ENCODE measurements at places on chromosomes 1 and 21.

- no peaks in the 10 kb centered on the region for H3K4me1 ChIP-seq
- no peak for DNase-seq
- no peak overlapping the region for H3K27ac ChIP-seq
These were observed 80.5 kb upstream of the SOX13 start for GRCh38 chr1:203992440-203992839.

DNA sequence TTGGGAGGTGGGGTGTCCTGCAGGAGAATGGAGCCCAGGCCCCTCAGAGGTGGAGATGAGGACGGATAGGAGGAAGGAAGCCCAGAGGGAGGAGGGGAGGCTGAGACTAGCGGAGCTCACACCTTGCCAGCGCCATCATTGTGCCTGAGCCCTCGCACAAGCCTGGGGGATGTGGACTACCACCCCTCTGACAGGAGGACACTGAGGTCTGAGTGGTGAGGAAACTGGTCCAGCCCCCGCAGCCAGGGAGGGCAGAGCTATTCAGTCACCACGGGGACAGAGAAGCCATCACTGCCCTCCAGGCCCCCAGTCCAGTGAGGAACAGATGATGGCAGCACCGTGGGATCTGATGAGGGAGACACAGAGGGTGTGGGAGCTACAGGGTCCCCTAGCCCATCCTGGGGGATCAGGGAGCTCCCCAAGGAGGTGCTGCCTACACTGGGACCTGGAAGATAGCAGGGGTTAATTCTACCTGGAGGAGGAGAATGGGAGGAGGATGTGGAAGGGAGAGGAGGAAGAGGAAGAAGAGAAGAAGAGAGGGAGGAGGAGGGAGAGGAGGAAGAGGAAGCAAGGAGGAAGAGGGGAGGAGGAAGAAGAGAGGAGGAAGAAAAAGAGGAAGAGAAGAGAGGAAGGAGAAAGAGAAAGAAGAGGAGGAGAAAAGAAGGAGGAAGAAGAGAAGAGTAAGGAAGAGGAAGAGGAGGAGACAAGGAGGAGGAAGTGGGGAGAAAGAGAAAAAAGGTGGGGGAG is 31.0 kb downstream of the MATN1 start:
- no peaks in the 10 kb centered on the region for H3K27me3 ChIP-seq
- no peaks in the 10 kb centered on the region for H3K36me3 ChIP-seq
- no peak for DNase-seq
- no peak overlapping the region for H3K4me3 ChIP-seq

- H3K4me3 ChIP-seq, result no peak overlapping the region
- no peaks in the 10 kb centered on the region for H3K36me3 ChIP-seq
- DNase-seq, result no peak
These were observed 222.9 kb upstream of the CSF3R start for GRCh38 chr1:36705629-36706028.

- no peak overlapping the region for H3K4me3 ChIP-seq
- no peak overlapping the region for H3K27ac ChIP-seq
- no peaks in the 10 kb centered on the region for H3K27me3 ChIP-seq
- no peaks in the 10 kb centered on the region for H3K36me3 ChIP-seq
- DNase-seq, result no peak
These were observed 86.8 kb downstream of the COL24A1 start for GRCh38 chr1:86069757-86070145.

- H3K27me3 ChIP-seq, result no peaks in the 10 kb centered on the region
- no peak overlapping the region for H3K27ac ChIP-seq
- H3K36me3 ChIP-seq, result no peaks in the 10 kb centered on the region
- no peak overlapping the region for H3K4me3 ChIP-seq
These were observed 22.7 kb upstream of the AADACL3 start for GRCh38 chr1:12692967-12693782.

- no peak overlapping the region for H3K4me3 ChIP-seq
- no peaks in the 10 kb centered on the region for H3K36me3 ChIP-seq
- DNase-seq, result no peak
- no peak overlapping the region for H3K27ac ChIP-seq
These were observed 218.1 kb downstream of the FMN2 start for GRCh38 chr1:240309769-240310168.

GRCh38 chr1:15501208-15502032 is 22.6 kb downstream of the CASP9 start:
- H3K27me3 ChIP-seq, result no peaks in the 10 kb centered on the region
- peaks cover 9% of the 10 kb centered on the region for H3K36me3 ChIP-seq
- DNase-seq, result no peak

- no peaks in the 10 kb centered on the region for H3K27me3 ChIP-seq
- H3K4me1 ChIP-seq, result no peaks in the 10 kb centered on the region
- no peak overlapping the region for H3K27ac ChIP-seq
- DNase-seq, result no peak
These were observed 183.2 kb upstream of the VAMP3 start for GRCh38 chr1:7587773-7588456.

DNA sequence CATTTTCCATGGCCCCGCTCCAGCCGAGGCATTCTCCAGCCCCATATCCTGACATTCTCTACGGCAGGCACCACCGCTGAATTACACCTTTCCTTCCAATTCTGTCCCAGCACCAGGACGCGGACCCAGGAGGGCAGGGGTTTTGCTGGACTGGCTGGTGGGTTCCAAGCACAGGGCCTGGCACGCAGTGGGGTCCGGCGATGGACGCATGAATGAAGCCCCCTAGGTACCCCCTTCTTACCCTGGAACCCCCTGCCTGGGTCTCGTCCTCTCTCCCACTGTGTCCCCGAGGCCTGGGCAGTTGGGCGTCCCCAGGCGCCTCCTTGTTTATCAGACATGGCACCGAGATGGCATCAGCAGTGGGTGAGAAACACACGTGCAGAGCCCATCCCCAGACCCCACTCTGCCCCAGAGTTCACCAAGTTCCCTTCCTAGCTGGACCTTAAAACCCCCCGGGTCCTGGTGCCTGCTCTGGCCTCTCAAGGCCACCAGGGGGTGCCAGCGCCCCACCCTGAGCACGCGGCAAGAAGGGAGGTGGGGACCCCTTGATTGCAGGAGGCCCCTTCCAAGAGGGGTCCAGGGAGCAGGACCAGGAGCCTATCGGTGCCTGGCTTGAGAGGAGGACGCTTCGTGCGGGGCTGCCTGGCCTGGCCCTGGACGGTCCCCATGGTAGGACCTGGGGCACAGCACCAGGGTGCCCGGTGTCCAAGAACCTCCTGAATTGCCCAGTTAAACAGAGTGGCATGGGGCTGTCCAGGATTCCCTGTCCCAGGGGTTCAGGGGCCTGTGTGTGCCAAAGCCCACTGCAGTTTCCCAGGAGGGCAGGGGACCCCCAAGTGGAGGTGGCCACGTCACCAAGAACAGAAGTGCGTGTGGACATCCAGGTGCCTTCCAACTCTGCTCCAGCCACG is 46.1 kb downstream of the MEGF6 start:
- H3K27me3 ChIP-seq, result no peaks in the 10 kb centered on the region
- H3K27ac ChIP-seq, result no peak overlapping the region
- no peak for DNase-seq
- no peak overlapping the region for H3K4me3 ChIP-seq
- H3K4me1 ChIP-seq, result no peaks in the 10 kb centered on the region

DNA sequence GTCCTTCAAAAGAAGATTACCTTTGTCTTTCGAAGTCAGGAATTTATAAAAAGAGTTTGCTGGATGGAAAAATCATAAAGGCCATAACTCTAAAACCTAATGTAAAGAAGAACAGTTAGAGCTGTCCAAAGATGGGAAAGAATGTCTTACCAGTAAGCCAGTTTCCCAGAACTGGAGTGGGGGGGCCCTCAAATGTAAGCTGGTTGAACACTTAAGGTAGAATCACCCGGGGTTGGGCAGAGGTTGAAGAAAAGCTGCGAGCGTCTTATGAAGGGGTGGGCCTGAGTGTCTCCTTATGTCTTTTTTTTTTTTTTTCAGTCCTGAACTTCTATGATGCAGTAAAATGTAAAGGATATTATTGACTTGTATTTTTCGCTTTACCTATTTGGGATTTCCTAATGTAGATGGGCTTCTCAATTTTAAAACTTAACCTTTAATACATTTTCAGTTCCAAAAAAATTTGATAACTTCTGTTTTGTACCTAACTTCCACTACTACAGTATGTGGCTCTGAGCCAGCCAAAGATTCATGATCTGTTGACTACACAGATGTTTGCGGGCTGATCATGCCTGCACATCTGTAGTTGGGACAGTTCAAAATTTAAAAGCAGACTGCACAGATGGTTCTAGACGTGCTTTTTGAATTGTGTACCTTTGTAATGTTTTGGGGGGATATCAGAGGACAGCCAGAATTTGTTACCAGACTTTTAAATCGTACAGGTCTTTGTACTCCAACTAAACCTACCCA is 43.6 kb downstream of the NFYC start:
- H3K4me3 ChIP-seq, result no peak overlapping the region
- no peaks in the 10 kb centered on the region for H3K27me3 ChIP-seq
- no peaks in the 10 kb centered on the region for H3K36me3 ChIP-seq
- no peaks in the 10 kb centered on the region for H3K4me1 ChIP-seq

- H3K4me1 ChIP-seq, result peaks cover 17% of the 10 kb centered on the region
- H3K27ac ChIP-seq, result no peak overlapping the region
- no peaks in the 10 kb centered on the region for H3K36me3 ChIP-seq
These were observed 202.5 kb upstream of the RAB4A start for GRCh38 chr1:229068270-229068987.

- no peak overlapping the region for H3K27ac ChIP-seq
- H3K4me1 ChIP-seq, result no peaks in the 10 kb centered on the region
- H3K36me3 ChIP-seq, result no peaks in the 10 kb centered on the region
- DNase-seq, result no peak
These were observed 7.3 kb downstream of the SLC44A3 start for GRCh38 chr1:94827434-94827833.

DNA sequence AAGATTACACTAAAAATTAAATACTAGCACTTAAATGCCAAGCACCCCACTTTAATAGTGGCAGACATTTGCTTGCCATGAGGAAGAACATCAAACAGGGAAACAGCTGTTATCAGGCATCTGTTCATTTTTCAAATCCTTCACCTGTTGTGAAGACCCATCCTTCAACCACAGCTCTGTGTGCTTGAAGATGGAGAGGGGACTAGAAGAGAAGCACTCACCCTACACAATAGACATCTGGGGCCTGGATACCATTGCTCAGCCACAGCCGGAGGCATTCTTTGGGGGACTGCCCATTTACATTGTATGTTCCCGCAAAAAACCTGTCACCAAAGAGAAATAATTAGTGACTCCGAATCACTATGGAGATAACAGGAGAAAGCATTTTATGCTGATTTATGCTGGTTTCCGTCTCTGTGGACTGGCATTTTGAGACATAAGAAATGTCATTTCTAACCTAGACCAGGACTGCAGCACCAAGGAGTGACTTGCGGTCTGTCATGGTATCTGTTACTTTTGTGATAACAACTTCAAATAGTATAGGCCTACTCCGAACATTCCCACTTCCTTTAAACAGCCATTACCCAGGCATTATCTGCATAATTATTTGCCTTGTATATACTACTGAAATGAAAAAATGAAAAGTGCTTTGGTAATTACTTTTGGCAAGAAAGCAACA is 28.8 kb upstream of the MTF1 start:
- H3K4me1 ChIP-seq, result no peaks in the 10 kb centered on the region
- H3K4me3 ChIP-seq, result no peak overlapping the region
- H3K27me3 ChIP-seq, result no peaks in the 10 kb centered on the region
- no peak overlapping the region for H3K27ac ChIP-seq
- DNase-seq, result no peak
- H3K36me3 ChIP-seq, result peaks cover 55% of the 10 kb centered on the region

GRCh38 chr1:12339396-12339795 is 109.6 kb downstream of the VPS13D start:
- no peaks in the 10 kb centered on the region for H3K27me3 ChIP-seq
- peaks cover 4% of the 10 kb centered on the region for H3K4me1 ChIP-seq
- no peak for DNase-seq

- H3K27ac ChIP-seq, result no peak overlapping the region
- no peak overlapping the region for H3K4me3 ChIP-seq
- no peaks in the 10 kb centered on the region for H3K4me1 ChIP-seq
- DNase-seq, result no peak
These were observed 30.4 kb downstream of the RAP1GAP start for GRCh38 chr1:21638531-21639341.

DNA sequence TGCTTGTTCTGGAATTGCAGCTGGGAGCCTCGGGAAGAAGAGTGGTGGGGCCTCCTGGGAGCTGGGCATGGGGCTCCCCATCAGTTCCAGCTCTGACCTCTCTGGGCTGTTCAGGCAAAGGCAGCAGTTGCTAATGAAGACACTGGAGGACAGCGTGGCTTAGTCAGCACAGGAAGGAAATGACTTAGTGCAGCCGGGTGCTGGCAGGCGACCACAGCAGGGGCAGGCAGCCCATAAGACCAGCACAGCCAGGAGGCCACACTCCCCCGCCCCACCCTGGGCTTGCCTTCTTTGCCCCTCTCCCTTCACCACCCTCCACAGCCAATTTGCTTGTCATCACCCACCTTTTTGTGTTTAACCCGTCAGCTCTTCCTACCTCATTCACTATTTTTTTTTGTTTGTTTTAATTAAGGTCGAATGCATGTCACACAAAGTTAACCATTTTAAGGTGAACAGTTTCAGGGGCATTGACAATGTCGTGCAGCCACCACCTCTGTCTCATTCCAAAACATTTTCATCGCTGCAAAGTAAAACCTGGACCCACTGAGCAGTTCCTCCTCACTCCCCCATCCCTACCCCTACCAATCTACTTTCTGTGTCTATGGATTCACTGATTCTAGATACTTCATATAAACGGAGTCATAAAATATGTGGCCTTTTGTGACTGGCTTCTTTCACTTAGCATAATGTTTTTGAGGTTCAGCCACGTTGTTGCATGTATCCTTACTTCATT is 10.9 kb downstream of the OLIG2 start:
- H3K4me3 ChIP-seq, result no peak overlapping the region
- peaks cover 3% of the 10 kb centered on the region for H3K27me3 ChIP-seq
- no peak overlapping the region for H3K27ac ChIP-seq
- H3K36me3 ChIP-seq, result no peaks in the 10 kb centered on the region
- H3K4me1 ChIP-seq, result peaks cover 6% of the 10 kb centered on the region
- DNase-seq, result peak; percentile 10

DNA sequence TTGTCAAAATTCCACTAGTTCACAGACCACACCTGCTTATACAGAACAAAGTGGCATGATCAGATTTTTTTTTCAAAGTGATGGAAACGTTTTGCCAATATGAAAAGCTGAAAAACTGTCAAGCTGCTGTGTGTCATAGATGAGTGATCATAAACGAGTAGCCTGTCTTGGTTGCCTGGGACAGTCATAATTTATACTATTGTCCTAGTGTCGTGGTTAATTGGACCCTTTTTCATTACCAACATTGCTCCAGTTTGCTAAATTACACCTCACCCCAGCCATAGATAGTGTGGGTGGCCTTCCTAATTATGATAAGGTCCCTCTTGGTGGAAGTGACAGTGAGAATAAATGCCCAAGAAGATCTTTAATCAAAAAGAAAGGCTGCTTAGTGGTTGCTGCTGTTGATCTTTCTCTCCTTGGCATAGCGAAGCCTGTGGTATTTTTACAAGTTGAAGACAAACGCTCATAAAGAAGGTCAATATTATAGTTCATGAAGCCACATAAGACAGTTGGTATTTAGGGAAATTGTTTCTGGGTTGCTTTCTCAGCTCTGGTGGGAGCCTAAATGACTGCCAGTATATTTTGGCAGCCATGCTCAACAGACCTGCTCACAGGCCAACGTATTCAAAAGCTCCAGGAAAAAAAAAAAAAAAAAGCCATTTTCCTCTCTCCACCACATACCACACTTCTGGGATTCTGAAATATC is 478.1 kb downstream of the PLA2G4A start:
- no peaks in the 10 kb centered on the region for H3K4me1 ChIP-seq
- no peaks in the 10 kb centered on the region for H3K36me3 ChIP-seq
- H3K27me3 ChIP-seq, result no peaks in the 10 kb centered on the region
- H3K27ac ChIP-seq, result no peak overlapping the region
- DNase-seq, result no peak
